PC-3 (cell line): ENCODE measurements at places on chromosomes 5 and 9. TPM values are rescaled to one million over a fixed set of nuclear protein-coding genes. Genes with fewer than 3 reads are reported as not detected.

GRCh38 chr9:89887286-89887685 is 282.5 kb downstream of the GADD45G start:
- no peaks in the 10 kb centered on the region for H3K27me3 ChIP-seq
- no peaks in the 10 kb centered on the region for H3K4me1 ChIP-seq
- H3K36me3 ChIP-seq = no peaks in the 10 kb centered on the region
- H3K4me3 ChIP-seq = no peak overlapping the region
- DNase-seq = no peak

NME5 gene
- 0.40 and 0.44 TPM in 2 replicates for total RNA-seq

GRCh38 chr5:64826541-64826940 is 57.8 kb downstream of the CWC27 start:
- no peaks in the 10 kb centered on the region for H3K4me1 ChIP-seq
- H3K4me3 ChIP-seq = no peak overlapping the region
- no peak for DNase-seq
- H3K36me3 ChIP-seq = no peaks in the 10 kb centered on the region
- H3K27ac ChIP-seq = no peak overlapping the region

GRCh38 chr9:16363073-16363781 is 507.2 kb downstream of the BNC2 start:
- DNase-seq = no peak
- no peak overlapping the region for H3K4me3 ChIP-seq
- no peaks in the 10 kb centered on the region for H3K27me3 ChIP-seq
- H3K36me3 ChIP-seq = no peaks in the 10 kb centered on the region
- no peak overlapping the region for H3K27ac ChIP-seq
- H3K4me1 ChIP-seq = peaks cover 13% of the 10 kb centered on the region

DNA sequence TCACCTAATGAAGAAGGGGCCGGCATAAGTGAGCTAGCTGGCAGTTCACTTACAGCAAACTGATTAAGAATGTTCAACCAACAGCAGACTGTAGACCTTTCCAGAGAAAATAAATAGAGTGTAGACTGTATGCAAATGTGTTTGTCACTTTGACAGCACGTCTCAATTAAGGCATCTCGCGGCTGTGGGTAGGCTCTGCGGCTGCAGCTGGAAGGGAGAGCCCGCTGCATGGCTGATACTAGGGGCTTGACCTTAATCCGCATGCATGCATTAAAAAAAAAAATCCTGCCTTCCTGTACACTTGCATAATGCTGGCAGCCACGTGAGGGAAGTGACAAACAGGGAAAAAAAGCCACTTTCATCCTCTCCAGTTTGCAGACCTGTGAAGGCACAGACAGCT is 82.3 kb downstream of the CRB2 start:
- no peak overlapping the region for H3K4me3 ChIP-seq
- DNase-seq = no peak
- no peak overlapping the region for H3K27ac ChIP-seq
- no peaks in the 10 kb centered on the region for H3K4me1 ChIP-seq
- no peaks in the 10 kb centered on the region for H3K27me3 ChIP-seq
